ENCODE measurements at places on chromosomes 5 and 9.

DNA sequence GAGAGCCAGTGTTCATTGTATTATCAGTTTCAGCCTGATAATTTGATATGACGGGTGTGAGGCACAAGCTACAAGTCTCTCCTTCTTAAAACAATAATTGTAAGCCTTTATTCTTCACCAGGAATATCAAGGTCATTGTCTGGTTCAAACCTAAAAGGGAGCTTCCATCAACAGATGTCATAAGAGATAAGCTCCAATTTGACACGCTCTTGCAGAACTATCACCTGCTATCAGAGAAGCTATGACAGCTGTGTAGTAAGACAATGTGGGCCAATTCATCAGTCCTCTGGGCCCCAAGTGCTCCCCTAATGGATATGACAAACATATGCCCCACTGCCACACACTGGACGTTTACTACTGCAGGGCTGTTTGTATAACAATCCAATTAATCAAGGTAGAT, 1010.2 kb upstream of the DMAC1 start:
- no peak for DNase-seq

DNA sequence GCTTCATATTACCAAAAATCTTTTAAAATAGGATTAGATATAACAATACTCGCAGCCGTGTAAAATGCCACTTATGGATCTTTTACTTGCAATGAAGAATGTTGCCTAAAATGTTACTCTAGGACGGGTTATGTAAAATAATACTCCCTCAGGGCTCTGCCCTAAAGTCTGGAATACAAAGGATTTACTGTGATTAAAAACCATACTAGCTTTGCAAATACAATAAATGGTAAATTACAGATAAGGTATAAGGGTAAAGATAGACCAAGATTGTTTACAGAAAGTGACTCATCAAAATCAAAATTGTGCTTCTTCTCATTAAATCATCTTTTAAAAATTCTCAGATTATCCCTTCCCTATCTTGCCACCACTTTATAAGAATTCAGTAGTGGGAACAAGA, 163.6 kb downstream of the MEF2C start:
- DNase-seq = no peak

DNA sequence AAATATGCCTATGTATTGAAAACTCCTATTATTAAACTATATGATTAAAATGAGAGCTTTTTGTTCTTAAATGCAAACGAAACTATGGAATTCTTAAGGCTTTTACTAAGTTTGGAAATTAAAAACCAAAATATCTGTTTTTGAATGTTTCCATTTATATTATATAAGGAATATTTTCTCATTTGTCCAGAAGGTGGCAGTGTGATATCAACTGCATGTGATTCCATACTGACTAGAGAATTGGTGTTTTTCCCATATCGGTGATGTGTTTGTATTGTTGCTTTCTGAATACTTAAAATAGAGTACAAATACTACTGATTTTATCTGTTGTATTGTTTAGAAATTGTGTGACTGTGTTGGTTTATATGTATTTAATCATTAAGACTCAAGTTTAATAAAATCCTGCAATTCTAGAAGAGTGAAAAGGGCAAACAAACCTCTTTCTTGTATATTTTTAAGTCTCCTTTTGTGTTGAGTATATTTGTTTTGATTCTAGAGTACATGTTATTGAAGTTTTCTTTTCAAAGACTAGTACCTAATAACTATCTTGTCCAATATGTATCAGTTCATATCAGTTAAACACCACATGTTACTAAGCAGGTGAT, 320.8 kb downstream of the CCDC171 start:
- DNase-seq = peak; percentile 87

DNA sequence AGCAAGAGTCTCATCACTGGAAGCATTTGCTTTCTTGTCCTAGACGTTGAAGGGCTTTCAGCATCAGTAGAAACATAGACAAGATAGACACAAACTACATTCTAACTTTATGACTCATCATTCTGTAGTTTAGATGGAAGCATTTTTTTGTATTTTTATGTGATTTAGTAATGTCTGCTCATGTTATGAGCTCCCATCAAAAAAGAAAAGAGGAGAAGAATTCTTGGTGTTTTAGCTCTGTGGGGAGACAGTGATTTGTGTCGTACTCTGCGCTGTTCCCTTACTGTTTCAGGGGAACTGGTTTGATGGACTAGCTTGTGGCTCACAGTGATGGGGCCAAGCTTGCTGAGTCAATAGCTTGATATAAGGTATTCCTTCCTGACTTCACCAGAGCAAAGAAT, 159.2 kb upstream of the WWC1 start:
- peak; percentile 3 for DNase-seq

- DNase-seq = no peak
Measured at GRCh38 chr9:138069731-138070456, 192.3 kb downstream of the CACNA1B start.

DNA sequence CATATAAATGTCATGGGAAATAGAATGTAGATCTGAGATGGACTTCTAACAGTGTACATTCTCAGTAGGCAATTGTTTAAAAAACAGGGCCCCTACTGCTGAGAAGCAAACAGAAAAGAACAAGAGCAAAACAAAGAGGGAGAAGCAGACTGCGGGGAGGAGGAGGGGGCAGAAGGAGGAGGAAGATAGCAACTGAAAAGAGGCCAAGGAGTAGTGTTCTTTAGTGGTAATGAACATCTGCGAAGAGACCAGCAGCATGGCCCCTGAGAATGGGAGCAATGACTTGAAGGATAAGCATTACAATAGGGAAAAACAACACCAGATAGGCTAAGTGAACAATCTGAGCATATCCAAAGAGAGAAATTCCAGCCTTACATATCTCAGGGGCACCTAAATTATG, 36.8 kb downstream of the HAPLN1 start:
- DNase-seq = no peak

DNA sequence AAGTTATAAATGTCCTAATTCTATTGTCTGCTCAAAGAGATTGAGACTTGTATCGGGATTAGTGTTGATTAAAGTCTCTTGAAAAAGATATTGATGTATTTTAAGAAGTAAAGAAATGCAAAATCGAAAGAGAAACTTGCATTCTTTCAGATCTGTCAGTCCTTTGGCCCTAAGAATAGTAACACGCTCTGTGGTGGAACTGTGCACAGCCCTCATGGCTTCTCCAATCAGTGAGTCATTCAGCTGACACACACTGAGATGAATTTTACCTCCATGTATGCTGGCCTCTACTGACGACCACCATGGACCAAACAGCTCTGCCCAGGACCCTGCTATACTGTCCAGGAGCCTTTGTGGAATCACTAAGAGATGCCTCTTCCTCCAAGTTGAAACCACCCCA, 232.4 kb downstream of the ESM1 start:
- peak; percentile 59 for DNase-seq

DNA sequence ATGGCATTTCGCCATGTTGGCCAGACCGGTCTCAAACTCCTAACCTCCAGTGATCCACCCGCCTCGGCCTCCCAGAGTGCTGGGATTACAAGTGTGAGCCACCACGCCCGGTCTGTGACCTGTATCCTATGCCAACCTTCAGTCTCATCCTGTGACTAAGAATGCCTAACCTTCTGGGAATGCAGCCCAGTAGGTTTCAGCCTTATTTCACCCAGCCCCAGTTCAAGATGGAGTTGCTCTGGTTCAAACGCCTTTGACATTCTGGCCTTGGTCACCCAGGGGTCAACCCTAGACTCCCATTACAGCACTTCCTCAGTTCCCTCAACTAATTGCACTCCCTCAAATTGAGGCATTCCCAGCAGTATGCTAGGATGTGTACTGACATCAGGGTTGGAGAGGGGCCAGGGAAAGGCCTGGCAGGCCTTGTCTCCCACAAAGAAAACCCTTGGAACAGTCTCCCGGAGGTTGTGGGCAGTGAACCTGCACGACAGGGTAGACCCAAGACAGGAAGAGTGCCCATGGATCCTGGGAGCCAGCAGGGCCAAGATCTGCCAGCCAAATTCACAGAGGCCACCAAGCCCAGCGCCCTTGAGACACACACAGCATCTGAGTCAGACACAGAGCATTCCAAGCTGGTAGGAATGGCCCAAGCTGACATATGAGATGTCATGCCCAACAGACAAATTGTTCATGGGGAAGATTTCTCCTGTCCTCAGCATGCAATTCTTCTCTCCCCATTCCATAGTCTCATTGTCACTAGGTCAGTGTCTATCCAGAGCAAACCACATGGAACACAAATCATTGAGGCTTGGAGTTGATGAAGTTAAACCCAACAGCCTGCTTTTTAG, 24.9 kb upstream of the SMU1 start:
- DNase-seq = peak; percentile 78

- DNase-seq = no peak
Measured at GRCh38 chr9:10212702-10213101, 400.1 kb downstream of the PTPRD start.

DNA sequence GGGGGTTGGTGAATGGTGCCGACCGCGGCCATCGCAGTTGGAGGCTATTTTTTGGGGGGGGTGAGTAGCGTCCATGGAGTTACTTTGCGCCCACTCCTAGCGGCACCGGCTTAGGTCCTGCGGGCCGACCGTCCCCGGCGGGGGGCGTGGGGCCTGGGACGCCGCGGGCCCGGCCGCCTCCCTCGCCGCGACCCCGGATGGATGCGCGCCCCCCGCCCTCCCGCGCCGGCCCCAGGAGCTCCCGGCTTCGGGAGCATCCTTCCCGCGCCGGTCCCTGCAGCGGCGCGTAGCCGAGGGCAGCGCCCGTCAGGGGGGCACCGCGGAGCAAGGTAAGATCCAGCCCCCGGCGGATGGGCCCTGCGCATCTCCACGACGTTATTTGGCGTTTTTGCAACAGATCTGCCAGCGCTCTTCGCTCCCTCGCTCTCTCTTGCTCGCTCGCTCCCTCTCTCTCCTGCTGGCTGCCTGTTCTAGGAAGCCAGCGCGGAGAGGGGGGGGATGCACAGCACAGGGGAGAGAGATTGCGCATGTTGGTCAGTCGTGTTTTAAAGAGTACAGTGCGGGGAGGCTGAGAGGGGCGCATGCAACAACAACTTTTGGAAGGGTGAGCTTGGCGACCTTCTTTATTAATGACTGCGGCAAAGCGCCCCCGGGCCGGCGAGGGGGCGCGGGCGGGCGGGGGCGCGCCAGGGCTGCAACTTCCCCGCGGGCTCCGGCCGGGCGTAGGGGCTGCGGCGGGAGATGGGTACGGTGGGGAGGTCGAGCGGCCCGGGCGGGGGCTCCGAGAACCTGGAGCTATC, 413 bp downstream of the JADE2 start:
- peak; percentile 75 for DNase-seq

DNA sequence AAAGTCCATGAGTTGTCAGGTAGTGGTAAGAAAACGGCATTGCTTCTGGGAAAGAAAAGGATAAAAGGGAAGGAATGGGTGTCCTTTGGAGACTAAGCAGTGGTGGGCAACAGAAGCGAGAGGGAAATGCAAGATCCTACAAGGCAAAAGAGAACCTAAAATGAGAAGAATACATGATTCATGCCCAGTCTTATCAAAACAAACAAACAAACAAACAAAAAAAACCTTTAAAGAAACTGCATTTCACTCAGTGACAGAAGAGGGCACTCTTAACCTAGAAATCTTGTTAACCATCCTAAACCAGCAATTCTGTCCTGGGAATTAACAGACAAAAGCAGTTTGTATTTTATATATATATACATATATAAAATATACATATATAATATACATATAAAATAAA, 88.5 kb downstream of the SUSD1 start:
- DNase-seq = peak; percentile 53

DNA sequence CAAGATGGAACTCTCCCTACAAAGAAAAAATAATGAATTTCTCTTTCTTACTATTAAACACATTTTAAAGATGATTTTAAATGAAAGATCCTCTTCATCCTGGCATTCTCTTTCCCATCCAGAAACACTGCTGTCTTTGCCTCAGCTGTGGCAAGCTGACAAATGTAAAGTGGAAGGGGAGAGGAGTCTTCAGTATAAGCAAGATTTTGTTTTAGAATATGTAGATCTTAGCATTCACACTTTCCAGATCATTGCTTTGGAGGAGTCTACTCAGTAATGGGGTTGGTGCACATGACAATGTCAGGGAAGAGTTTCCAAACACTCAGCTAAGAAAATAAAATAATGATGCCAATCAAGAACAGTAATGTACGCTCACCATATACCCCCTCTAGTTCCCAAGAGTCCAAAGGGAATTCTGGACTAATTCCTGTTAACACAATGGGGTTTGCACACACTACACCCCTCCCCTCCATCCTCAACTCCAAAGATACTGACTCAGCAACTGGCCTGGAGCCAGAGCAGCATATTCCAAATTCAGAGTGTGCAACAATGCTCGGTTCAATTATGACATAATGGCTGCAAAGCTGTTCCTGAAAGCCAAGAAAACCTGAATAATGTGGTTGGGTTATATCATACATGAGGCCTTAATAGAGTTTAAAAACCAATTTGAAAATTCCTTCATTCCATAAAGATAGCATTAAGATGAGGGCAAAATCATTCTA, 4.6 kb downstream of the C5orf63 start:
- DNase-seq = peak; percentile 76

- DNase-seq = no peak
Measured at GRCh38 chr5:112374818-112375217, 44.3 kb downstream of the EPB41L4A start.

GRCh38 chr5:99651298-99651697, 722.5 kb upstream of the CHD1 start:
- no peak for DNase-seq

- no peak for DNase-seq
Measured at GRCh38 chr9:2634153-2634552, 12.6 kb downstream of the VLDLR start.

DNA sequence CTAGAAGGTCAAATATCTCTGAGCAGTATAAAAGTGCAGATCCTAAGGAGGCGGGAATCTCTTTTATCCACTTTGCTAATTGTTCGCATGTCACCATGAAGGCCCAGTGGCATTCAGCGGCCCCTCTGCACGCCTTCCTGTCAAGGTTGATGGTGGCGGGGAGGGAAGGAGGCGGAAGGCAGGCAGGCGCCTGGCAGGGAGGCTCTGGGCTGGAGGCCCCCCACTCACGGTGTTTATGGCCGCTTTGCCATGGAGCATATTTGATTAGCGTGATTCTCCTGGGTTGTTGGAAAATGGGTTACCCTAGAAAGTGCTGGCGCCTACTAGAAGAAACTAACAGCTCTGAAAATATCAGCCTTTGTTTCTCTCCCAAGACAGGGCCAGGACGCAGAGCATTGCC, 209.6 kb downstream of the FSTL4 start:
- DNase-seq = no peak

GRCh38 chr9:68648971-68649370, 56.1 kb upstream of the PIP5K1B start:
- no peak for DNase-seq

DNA sequence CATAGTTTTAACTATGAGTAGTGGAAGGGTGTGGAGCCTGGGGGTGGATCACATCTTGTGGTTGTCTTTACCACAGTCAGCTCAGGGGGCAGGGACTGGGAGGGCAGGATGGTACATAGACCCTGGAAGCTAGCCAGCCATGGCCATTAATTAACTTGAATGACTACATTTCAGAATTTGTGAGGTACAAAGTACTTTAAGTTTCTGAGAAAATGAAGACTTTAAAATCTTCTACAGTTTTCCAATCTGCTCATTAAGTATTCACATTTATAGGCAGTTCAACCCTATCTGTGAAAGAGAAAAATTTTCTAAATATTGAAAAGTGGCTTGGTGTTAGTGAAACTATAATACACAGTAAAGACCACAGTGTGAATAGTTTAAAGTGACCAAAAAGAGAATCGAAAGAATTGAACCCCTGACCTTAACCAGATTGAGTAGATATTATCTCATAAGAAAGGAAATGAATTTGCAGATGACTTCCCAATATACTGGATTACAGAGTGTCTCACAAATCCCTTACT, 234.2 kb upstream of the MEF2C start:
- DNase-seq = peak; percentile 2

GRCh38 chr5:949275-949543, 56.5 kb downstream of the TRIP13 start:
- no peak for DNase-seq

Measured in fibroblast of mammary gland (primary cell).